ENCODE measurements at places on chromosomes 11 and 22. TPM values are rescaled to one million over a fixed set of nuclear protein-coding genes. Genes with fewer than 3 reads are reported as not detected.

THY1 gene
- 1,640 TPM for polyA plus RNA-seq

TTC36 gene
- polyA plus RNA-seq, result 0.27 TPM

MS4A2 gene
- polyA plus RNA-seq, result not detected

BBOX1 gene
- 0.23 TPM for polyA plus RNA-seq

DEAF1 gene
- 31.7 TPM for polyA plus RNA-seq

SLC1A2 gene
- polyA plus RNA-seq, result 0.49 TPM

NFRKB gene
- polyA plus RNA-seq, result 9.1 TPM

LRRC74B gene
- not detected for polyA plus RNA-seq

ACTN3 gene
- not detected for polyA plus RNA-seq

CASP5 gene
- polyA plus RNA-seq, result not detected

TMEM45B gene
- not detected for polyA plus RNA-seq

OR51B2 gene
- polyA plus RNA-seq, result not detected

Measured in GM23248 (cell line).